ENCODE measurements at places on chromosomes 5 and 9.

- DNase-seq: no peak
Measured at GRCh38 chr5:171205375-171205774, 103.7 kb upstream of the TLX3 start.

- no peak for DNase-seq
Measured at GRCh38 chr5:37786862-37787519, 52.9 kb downstream of the GDNF start.

DNA sequence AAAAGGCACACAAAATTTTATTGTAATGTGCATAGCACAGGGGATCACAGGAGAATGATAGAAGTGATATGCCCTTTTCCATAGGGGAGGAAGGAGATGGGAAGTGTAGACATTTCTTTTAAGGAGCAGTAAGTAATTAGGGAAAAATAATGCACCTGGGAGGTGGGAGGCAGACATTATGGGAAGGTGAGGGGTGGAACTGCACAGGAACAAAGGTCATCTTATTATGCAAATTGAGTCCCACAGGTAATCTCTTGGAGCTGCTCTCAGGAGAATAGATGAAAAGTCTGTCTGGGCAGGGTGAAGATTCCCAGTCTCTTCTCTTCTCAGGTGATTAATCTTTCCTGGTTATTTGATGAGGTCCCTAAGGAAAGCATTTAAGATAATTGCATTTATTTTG lies 331.5 kb downstream of the ENC1 start:
- DNase-seq: no peak

- no peak for DNase-seq
Measured at GRCh38 chr9:96691326-96691725, 36.2 kb upstream of the PRXL2C start.

Measured in GM12864 (cell line).